Vagina (tissue), 2 donors: ENCODE measurements at places on chromosomes 16 and 17.

- DNase-seq = no peak
Measured at GRCh38 chr16:2358811-2359210, 18.3 kb upstream of the ABCA3 start.

DNA sequence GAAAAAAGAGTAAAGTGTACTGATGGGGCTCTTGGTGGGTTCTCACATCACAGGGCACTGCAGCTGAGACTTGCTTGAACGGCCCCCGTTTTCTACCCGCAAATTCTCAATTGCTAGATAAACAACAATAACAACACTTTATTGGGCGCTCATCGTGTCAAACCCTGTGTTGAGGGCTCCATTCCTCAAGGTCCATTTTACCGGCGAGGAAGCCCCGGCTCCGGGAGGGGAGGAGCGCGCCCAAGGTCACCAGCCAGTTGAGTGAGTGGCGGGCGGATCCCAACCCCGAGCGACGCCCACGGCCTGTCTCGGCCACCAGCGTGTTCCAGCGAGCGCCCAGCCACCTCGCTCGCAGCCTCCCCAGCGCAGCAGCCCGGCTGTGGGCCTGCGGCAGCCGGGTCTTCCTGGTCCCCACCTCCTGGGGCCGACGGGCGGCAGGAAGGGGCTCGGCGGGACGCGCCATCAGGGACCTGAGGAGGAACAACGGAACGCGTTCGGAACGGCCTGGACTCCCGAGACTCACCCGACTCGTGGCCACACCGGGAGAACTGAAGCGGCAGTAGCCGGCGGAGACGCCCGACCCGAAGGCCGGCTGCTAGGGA, 373 bp downstream of the CMC2 start:
- DNase-seq = peak; percentile 89

DNA sequence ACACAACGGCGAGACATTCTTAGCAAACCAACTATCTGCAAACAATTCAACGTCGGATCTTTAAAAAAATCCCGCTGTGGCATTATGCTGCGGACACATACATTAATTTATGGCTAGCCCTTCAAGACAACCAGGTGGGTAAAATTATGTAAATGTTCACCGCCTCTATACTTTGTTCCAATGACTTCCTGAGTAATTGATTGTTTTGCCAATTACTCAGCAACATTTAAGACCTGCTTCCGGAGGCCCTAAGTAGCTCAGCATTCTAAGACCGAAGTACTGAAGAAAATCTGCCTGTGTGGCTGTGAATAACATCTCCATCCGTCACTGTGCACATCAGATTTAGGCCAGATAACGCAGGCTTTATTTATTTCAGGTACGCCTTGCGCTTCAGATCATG, 23.3 kb downstream of the QPRT start:
- DNase-seq = no peak

DNA sequence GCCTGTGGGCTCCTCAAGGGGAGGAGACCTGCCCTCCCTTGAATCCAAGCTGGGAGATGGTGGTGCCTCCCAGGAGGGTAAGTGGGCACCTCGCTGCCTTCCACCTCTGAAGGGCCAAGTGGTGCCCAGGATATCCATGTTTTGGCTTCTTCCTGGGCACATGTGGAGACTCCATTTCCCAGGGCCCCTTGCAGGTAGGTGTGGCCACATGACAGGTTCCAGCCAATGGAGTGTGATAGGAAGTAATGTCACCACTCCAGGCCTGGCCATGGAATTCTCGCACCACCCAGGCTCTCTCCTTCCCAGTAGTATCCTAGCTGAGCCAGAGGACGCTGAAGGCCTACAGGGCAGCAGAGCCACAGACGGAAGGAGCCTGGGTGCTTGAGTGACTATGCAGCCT, 17.6 kb upstream of the PEMT start:
- no peak for DNase-seq
